Dermis microvascular lymphatic vessel endothelial cell (primary cell): ENCODE measurements at places on chromosomes 11 and 22. TPM values are rescaled to one million over a fixed set of nuclear protein-coding genes. Genes with fewer than 3 reads are reported as not detected.

DNA sequence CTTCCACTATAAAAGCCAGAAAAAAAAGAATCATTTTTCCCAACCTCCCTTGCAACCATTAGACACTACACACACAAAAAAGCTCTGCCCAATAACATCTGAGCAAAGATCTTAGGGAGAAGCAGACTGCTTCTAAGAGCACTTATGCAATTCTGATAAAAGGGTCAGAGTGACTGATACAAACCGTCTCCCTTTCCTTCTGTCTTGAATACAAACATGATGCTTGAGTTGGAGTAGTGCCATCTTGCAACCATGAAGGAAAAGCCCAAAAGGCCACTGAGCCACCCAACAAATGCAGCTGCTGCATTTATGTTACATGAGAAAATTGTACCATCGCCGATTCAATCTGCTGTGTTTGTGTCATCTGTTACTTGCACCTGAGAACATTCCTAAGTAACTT, 47.6 kb upstream of the EED start:
- DNase-seq: no peak

GRCh38 chr11:95501761-95502266, 270.8 kb upstream of the SESN3 start:
- DNase-seq: no peak

DNA sequence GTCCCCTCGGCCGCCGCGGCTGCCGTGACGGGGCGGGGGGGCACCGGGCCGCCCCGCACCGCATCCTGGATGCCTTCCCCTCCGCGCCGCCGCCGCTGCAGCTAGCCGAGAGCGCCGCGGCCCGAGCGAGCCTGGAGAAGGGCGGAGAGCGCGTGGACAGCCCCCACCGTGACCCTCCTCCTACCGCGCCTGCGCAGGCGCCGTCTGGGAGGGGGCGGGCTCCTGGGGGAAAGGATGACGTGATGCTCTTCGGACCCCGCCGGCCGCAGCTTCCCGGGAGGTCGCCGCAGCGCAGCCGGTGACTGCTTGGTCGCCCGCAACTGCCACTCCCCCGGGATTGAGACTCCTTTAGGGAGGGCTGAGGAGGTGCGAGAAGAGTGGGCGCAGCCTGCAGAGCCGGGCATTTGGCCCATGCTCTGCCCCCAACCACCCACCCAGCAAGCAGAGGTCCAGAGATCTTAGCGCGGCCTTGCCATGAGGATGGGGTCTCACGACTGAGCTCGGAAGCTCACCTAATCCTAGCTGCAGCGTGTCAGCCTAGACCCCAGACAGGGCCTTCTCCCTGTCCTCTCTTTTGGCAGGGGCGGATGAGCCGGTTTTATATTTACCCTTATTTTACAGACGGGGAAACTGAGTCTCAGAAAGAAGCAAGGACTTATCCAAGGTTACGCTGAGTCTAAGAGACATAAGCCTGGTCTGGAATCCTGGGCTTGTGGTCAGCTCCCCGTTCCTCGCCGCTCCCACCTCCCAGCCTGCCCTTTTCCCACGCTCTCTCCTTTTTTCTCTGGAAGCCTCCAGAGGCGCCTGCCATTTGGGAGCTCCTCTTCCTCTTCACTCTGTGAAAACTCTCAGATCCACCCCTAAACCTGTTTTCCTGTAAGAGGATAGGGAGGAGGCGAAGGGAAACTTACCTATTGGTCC, at the start of gene DENND5A:
Gene DENND5A (minus strand): TSS at position 140 of the 921 bp plus-strand sequence. CDS start 281 bp downstream, outside the sequence.
- DNase-seq: peak; percentile 68

- no peak for DNase-seq
Observed at GRCh38 chr11:16242806-16243205, 113.5 kb downstream of the SOX6 start.

The GRAP2 gene
- total RNA-seq: not detected in 2 replicates

DNA sequence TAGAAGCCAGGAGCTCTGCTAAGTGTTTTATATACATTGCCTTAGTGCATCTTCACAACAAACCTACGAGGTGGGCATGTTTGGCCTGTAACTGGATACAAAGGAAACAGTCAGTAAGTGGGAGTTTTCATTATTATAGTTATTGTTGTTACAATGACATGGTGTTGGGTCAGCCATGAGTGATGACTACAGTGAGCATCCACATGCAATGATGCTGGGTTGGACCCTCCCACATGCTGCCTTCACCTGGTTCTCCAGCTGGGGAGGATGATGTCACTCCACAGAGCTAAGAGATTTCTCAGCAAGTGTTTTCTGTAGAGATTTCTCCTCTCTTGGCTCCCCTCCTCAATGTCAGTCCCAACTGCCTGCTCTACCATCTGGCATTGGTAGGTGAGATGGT, 59.3 kb downstream of the EHF start:
- DNase-seq: no peak

- DNase-seq: no peak
Observed at GRCh38 chr11:59857439-59858434, 8.6 kb downstream of the TCN1 start.

The MUC5B gene
- total RNA-seq: not detected in 2 replicates

DNA sequence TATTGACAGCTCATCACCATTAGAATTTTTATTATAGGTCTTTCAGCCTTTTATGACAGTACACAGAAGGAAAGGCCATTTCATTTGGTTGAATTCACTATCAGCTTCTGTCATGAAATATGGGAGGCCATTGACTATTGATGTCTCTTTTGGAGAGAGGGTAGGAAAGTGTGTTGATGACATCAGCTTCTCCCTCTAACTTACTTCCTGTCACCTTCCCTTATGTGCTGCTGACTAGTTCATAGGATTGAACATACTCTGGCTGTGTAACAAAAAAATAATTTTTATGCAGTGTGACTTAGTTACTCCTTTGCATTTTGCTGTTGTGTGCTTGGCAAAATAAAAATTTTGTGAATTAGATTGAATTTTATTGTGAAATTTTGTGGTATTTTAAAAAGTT, 769.2 kb downstream of the METTL15 start:
- DNase-seq: no peak

- no peak for DNase-seq
Observed at GRCh38 chr22:43535741-43536140, 123.9 kb downstream of the MPPED1 start.

The ASCL2 gene
- total RNA-seq: not detected in 2 replicates

DNA sequence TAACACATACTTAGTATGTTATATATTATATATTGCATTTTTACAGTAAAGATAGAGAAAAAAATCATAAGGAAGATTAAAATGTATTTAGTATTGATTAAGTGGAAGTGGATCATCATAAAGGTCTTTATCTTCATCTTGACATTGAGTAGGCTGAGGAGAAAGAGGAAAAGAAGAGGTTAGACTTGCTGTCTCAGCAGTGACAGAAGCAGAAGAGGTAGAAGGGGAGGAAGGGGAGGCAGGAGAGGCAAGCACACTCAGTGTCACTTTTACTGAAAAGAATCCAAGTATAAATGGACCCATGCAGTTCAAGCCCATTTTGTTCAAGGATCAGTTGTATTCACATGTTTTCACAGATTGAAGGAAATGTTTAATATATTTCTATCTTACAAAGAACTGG, 69.7 kb downstream of the GAB2 start:
- no peak for DNase-seq

The FAM180B gene
- not detected in 2 replicates for total RNA-seq

DNA sequence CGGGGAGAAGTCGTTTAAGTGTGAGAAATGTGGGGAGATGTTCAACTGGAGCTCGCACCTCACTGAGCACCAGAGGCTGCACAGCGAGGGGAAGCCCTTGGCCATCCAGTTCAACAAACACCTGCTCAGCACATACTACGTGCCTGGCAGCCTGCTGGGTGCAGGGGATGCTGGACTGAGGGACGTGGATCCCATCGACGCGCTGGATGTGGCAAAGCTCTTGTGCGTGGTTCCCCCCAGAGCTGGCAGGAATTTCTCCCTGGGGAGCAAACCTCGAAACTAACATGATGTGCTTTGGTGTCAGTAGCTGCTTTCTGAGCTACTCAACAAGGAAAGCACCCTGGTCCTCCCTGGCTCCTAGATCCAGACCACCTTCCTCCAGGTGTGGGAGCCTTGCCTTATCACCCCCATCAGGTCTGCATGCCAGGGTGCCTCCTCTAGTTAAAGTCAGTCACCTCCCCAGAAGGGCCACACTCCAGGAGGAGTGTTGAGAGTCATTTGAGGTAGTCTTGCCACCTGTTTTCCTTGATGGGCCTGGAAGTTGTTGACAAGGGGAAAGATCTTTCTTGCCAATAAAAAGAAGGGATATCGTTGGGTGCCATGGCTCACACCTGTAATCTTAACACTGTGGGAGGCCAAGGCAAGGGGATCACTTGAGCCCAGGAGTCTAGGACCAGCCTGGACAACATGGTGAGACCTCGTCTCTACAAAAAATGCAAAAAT, 12.9 kb downstream of the ZNF74 start:
- DNase-seq: no peak

The IGSF9B gene
- total RNA-seq: not detected in 2 replicates

GRCh38 chr22:41925783-41926460, 684 bp downstream of the TNFRSF13C start:
- DNase-seq: peak; percentile 67

- no peak for DNase-seq
Observed at GRCh38 chr11:111574373-111575225, 27.6 kb upstream of the SIK2 start.

DNA sequence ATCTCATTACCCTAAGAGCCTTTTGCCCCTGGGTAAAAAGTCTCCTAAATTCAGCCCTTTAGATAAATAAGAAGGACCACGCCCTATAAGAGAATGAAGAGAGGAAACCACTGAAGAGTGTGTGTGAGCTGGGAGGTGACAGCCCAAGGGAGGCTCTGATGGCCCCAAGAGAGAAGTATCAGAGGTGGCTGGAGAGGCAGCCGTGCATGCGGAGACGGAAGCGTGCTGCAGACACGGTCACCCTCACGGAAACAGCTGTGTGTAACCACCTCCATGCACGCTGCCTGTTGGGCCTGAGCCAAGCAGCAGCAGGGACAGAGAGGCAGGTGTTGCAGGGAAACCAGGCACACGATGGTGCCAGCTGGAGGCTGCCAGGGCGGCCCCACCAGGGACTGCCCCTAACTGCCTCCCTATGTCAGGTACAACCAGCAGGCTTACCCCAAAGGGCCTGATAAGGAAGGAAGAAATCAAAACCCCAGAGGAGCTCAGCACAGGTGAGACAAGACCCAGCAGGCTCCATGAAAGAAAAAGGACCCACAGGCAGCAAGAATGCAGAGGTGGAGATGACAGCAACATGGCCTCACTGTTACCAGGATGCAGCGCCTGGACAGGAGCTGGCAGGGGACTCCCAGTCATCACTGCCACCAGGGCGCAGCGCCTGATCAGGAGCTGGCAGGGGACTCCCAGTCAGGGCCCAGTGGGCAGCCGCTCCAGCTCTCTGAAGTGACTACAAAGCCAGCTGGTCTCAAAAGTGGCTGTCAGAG, 7.8 kb downstream of the LARGE2 start:
- DNase-seq: peak; percentile 25

DNA sequence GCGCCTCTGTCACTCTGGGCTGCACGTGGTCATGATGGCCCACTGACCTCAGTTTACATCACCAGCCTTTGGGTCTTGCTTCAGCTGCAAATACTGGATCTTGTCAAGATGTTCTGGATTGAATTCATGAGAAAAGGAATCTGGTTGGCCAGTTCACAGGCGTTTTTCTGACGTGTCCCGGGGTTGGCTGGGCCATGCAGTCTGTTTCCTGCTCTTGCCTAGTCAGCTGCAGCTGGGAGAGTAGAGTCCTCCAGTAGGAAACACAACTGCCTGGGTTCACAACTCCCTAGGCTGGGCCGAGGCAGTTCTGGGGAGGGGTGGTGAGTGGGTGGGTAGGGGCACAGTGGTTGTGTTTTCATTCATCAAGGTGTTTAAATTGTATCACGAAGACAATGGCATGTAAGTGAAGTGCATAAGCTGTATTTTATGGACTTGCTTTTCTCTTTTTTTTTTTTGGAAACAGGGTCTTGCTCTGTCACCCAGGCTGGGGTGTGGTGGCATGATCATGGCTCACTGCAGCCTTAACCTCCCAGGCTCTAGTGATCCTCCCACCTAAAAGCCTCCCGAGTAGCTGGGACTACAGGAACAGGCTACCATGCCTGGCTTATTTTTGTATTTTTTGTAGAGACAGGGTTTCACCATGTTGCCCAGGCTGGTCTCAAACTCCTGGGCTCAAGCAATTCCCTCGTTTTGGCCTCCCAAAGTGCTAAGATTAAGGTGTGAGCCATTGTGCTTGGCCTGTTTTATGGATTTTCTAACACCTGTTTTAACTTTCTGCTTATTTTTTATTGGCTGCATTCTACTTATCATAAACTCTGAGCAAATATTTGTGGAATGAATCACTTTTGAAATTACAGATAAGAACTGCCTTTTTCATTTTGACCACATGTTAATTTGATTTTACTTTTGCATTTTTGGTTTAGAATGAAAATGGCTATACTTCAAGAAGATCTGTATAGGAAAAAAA, 54.0 kb upstream of the PITPNB start:
- DNase-seq: no peak

The ADAMTS15 gene
- 3.2 and 26.2 TPM in 2 replicates for total RNA-seq

DNA sequence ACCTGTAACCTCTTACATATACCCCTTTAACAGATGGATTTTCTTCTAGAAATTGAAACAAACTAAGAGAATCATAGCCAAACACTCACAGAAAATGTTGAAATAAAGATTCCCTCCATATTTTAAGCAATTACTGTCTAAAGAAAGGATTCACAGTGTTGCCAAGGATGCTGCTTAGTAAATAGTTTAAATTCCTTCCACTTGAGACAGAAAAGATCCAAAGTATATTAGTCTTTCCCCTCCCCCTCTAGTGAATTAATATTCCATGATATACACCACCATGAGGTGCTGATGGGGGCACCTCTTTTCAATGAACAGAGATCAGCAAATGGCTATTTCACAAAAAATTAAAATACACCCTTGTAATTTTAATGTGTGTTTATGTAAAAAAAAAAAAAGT, 186.8 kb downstream of the SOX6 start:
- DNase-seq: no peak

The MEI1 gene
- 2.3 and 3.7 TPM in 2 replicates for total RNA-seq

GRCh38 chr22:33917744-33918406, 2.4 kb downstream of the LARGE1 start:
- DNase-seq: no peak

The CCDC90B gene
- total RNA-seq: 45.9 and 52.2 TPM in 2 replicates

GRCh38 chr11:112881461-112881860, 79.8 kb upstream of the NCAM1 start:
- DNase-seq: no peak

GRCh38 chr11:122981388-122982264, at the start of gene BSX:
Gene BSX, minus strand, starts transcription at chr11:122981834. Its CDS starts 163 bp downstream, at chr11:122981671.
- DNase-seq: peak; percentile 54

The CCDC87 gene
- 0.13 TPM in 2 replicates for total RNA-seq

The IGF2 gene
- 1.9 and 22.0 TPM in 2 replicates for total RNA-seq
